T-helper 17 cell (primary cell): ENCODE measurements at places on chromosomes 16 and 17.

DNA sequence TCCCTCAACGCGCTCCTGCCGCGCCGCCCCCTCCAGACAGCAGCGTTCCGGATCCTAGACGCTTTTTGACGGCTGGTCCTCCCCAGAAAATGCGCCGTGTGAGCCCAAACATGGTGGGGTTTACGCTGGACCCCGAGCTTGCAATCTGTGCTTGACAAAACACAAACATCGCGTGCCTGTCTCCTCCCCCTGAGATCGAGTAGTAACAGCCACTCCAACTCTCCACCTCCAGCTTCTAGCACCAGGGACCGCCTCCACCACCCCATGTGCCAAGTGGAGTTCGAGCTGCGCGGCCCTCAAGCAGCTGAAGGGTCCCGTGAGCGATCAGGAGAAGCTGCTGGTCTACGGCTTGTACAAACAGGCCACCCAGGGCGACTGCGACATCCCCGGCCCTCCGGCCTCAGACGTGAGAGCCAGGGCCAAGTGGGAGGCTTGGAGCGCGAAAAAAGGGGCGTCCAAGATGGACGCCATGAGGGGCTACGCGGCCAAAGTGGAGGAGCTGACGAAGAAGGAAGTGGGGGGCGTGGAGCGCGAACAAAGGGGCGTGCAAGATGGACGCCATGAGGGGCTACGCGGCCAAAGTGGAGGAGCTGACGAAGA is 656 bp upstream of the GEMIN4 start:
- DNase-seq, result peak; percentile 11

GRCh38 chr16:88034770-88035169 is 83.5 kb downstream of the BANP start:
- no peak for DNase-seq

DNA sequence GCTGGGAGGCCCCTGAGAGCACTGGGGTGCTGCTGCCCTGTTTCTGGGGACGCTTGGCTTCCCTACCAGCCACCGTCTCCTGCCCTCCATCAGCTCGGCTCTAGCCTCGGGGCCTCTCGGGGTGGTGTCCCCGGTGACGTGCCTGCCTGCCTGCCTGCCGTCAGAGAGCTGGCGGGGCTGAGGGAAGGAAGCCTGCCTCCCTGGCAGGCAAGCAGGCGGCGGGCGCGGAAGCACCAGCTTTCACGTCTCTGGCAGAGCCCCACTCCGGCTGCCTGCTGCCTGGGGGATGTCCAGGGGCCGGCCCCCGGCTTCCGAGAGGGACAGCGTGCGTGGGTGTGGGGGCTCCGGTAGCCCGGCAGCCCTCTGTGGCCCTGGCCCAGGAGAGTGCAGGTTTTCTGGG is 9.3 kb downstream of the CENPX start:
- DNase-seq, result no peak

DNA sequence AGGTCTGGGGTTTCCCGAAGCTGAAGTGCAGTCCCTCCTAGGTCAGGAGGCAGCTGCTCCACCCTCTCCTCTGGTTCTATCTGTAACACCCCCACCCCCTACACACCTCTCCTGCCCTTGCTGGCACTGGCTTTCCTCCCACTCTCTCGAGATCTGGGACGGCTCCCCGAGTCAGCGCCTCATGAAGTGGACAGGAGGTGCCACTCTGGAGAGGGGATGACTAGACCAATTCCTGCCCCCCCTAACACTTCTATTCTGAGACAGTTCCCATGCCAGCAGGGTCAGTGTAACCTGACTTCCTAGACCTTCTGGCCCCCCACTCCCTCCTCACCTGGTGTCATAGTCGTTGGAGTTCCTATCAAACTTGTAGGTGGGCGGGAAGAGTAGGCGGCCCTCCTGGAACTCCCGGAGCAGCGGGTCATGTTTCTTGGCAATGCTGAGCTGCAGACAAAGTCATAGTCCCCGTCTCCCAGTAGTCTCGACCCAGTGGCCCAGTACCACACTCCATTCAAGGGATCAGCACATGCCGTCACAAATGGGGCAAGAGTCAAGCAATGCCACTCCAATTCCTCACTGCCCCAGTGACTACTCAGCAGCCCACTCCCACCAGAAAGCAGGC is 9.7 kb downstream of the INPP5K start:
- no peak for DNase-seq

DNA sequence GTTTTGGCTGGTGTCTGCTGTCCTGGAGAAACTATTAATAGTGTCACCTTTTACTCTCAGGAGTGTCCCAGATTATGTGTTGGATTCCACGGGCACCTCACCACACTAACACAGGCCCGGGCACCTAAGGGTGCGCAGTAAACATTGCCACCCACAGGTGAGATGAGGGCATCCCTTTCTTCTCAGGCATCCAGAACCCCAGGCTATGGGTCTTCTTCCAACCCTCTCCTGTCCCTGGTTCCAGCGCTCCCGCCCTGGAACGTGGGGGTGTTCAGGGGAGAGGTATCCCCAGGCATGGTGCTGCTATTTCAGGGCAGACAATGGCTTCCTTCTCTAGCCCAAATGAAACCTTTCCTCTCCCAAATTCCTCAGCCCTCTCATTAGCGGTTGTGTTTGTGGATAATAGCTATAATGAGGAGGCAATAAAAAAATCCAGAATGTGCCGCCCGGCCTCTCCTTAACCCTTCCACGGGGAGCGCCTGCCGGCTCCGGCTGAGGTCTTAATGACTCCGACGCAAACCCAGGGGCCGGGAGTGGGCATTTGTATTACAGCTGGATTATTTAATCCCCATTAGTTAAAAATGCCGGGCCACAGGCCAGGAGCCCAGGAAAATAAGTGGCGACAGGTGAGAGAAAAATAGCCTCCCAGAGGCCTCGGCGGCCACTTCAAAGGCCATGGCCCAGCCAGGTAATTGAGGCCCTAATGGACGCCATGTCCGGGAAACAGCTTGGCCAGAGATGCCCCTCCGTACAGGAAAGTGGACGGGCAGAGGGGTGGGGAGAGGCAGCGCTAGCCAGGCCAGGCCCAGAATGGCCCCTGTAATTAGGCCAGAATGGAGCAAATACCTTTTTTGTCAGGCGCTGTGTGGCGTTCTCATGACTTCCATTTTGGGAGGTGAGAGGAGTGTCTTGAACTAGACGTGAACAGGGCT is 102.8 kb downstream of the IRX5 start:
- no peak for DNase-seq

- DNase-seq, result no peak
Observed at GRCh38 chr16:46651305-46651704, 30.1 kb upstream of the SHCBP1 start.

GRCh38 chr17:64458756-64459155 is 9.8 kb downstream of the MILR1 start:
- DNase-seq, result no peak

DNA sequence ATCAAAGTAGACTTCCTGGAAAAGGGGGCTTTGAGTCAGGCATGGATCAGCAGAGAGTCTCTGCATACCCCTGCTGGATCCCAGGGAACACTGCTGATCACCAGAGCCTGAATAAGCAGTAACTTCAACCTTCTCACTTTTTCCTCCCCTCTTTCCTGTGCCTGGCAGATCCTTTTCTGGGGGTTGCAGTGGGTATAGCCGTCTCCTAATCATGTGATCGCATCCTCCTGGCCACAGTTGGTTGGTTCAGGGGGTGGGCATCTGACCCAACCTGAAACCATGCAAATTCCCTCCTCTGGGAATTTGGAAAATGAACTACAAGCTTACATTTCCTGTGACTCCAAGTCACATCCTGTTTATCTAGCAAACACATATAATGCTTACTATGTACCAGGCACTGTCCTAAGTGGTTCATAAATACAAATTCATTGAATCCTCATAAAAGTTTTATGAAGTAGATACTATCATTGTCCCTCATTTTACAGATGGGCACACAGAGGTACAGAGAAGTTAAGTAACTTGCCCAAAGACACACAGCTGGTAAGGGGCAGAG is 120.3 kb downstream of the AXIN2 start:
- no peak for DNase-seq

DNA sequence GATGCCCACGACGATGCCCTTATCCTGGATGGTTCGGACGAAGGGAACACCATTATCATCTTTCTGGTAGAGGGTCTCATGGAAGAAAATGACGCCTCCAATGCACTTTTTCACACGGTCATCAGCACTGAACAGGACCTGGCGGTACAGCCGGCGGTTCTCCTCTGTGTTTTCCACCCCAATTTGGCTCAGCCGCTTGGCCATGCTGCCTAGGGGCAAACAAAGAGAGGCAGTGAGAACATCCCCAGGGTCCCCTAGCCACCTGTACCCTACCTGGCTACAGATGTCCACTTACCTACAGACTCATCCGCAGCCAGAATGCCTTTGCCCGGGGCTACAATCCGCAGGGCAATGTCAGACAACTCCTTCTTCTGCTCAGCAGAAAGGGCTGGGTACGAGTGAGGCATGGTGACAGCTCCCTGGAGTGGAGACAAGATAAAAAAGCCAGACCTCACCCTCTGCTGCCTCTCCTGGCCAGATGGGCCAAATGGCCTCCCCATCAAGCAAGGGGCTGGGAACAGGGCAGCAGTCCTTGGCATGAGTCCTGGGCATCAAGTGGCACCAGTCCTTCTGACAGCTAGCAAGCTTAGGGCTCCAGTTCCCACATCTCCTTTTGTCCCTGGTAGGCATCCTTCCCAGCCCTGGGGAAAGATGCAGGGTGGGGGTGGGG is 1.4 kb downstream of the ALDOC start:
- DNase-seq, result no peak

GRCh38 chr16:66515596-66516508 is 34.1 kb downstream of the TK2 start:
- DNase-seq, result no peak

DNA sequence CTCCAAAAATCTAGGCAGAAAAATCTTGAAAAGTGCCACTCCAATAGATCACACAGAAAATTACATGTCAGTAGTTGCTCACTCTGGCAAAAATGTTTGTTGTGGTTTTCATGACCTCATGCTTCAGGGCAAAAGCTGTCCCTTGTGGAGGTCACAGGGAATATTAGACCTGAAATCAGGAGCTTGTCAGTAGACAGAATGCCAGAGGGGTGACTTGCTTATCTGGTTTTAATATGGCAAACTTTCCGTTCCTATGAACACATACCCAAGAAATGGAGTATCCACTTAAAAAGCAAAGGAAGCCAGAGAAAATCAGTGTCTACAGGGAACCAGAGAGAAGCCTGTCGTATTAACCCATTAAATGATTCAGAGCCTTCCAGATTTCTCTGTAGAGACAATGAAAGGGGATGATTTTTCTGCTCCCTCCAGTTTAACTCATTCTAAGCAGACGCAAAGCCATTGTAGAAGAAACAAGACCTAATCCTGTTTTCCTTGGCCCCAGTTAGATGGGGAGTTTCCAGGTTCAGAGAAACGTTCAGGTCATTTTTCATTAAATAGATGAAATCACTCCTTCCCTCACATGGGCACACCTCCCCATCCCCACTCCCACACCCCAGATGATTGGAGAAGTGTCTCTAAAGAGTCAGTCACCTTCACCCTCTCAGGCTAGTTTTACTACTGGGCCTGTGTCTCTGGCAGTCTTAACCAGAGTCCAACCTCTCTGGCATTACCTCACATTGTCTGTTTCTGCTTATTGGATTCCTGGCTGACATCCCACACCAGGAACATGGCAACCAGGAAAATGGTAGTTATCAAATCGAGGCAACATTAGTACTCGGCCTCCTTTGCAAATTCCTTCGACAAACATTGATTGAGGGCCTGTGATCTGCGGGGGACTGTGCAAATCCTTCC is 6.0 kb downstream of the SOX9 start:
- no peak for DNase-seq

GRCh38 chr17:40290629-40291280 is 3.1 kb downstream of the CDC6 start:
- DNase-seq, result no peak

GRCh38 chr17:51813140-51813783 is 345.3 kb downstream of the CA10 start:
- no peak for DNase-seq

DNA sequence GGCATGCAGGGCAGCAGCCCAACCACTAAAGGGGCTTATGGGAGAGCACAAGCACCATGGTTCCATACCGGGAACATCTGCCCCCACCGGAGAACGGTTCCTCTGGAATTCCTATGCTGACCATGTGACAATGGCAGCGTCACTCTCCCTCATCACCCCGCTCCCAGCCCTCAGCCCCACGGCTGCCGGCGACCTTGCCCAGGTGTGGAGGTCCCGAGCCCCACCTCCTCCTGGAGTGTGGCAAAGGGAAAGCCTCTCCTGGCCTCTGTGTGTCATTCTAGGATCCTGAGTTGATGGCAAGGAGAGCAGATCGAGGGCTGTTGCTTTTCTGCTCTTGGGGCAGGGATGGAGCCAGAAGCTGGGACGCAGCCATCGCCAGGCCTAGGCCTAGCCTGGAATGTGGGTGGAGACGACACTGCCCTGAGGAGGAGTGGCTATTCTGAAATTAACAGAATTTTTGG is 17.8 kb upstream of the RNPS1 start:
- DNase-seq, result no peak

- DNase-seq, result no peak
Observed at GRCh38 chr16:62079236-62079635, 43.0 kb upstream of the CDH8 start.

DNA sequence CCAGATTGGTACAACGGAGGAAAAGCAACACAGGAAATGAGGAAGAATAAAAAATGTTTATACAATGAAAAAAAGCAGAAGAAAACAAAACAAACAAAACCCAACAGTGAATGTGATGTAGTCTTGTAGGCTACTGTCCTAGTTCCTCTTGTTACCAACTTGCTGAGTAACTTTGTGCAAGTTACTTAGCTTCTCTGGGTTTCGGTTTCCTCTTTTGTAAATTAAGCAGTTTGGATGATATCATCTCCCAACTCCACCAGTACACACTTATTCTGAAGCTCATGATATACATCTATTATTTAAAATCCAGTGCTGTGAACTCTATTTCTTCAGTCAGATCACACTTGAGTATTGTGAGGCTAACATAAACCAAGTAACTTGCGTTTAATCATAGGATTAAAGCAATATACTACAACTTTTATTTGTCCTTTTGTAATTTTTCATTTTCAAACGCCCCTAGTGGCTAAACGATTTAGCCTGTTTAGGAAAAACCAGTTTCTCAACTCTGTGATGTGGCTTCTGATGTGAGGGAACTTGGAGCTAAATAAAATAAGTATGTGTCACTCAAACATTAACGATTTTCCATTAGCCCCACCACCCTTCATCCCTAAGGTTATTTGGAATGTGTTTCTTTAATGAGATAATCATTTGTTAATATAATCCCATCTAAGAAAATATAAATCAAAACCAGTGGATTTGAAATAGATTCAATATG is 1.4 kb upstream of the UNK start:
- no peak for DNase-seq
